CD4-positive, alpha-beta T cell treated with Interleukin-6 at 100 ng/mL for 8 hours (primary cell): ENCODE measurements at places on chromosomes 11 and 22.

DNA sequence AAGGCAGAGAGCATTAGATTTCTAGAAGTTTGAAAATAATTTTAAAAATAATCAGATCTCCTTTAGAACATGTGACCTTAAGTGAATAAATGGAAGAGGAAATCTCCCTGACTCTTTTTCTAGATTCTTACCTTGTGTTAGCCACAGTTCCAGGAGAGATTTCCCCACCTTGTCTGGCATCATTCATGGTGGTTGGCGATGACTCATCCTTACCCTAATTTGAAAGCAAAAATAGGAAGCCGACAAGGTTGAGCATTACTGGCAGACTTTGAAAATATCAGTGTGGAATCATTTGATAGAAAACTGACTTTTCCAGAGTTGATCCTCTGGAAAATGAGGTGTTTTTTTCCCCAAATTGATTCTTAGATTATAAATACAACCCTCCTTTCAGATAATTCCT is 48.1 kb downstream of the CNTN5 start:
- no peak for DNase-seq

- DNase-seq = no peak
Measured at GRCh38 chr22:34855471-34855870, 210.5 kb upstream of the ISX start.

GRCh38 chr11:14288189-14288935 is 70.6 kb downstream of the RRAS2 start:
- no peak for DNase-seq

- DNase-seq = no peak
Measured at GRCh38 chr11:57586711-57587245, 10.7 kb upstream of the SERPING1 start.

GRCh38 chr11:103368145-103368544 is 258.9 kb downstream of the DYNC2H1 start:
- DNase-seq = no peak

GRCh38 chr11:92762121-92762540 is 207.3 kb upstream of the MTNR1B start:
- DNase-seq = no peak

- no peak for DNase-seq
Measured at GRCh38 chr11:14273895-14274294, 85.1 kb downstream of the RRAS2 start.

- DNase-seq = no peak
Measured at GRCh38 chr22:39663751-39664150, 93.2 kb downstream of the CACNA1I start.

GRCh38 chr11:65589444-65590239 is 6.0 kb downstream of the KCNK7 start:
- DNase-seq = no peak

GRCh38 chr11:68309621-68310185 is 2.7 kb upstream of the LRP5 start:
- no peak for DNase-seq
